Amygdala (tissue), 56 donors: ENCODE measurements at places on chromosomes 12 and 14.

DNA sequence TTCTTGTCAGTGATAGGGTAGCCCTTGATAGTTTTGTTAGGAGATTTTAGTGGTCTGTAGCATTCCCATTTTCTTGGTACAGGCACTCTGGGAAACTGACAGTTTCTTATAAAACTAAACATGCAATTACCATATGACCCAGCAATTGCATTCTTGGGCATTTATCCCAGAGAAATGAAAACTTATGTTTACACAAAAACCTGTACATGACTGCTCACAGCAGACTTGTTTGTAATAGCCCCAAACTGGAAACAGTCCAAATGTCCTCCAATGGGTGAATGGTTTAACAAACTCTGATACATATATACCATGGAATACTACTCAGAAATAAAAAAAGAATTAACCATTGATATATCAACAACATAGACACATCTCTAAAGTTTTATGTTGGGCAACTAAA, 75.5 kb downstream of the BORCS5 start:
- no peak for DNase-seq

- no peak for DNase-seq
Observed at GRCh38 chr12:68623984-68624383, 13.3 kb downstream of the RAP1B start.

DNA sequence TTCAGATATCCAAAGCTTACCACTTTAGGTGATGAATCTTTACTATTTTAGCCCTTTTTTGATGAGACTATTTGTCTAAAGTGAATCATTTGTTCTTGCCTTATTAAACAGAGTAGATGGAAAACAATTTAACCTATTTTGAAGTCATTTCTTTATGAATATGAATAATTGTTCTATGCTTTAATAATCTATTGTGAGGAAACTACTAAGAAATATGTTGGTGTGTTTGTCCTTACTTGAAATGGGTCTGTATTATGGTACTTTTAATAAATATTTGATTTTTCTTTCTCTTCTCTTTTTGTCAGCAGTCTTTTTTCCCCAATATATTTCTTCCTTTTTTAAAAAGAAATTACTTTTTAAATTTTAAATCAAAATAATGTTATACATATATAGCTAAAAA, 24.4 kb downstream of the HSD17B6 start:
- DNase-seq = no peak

DNA sequence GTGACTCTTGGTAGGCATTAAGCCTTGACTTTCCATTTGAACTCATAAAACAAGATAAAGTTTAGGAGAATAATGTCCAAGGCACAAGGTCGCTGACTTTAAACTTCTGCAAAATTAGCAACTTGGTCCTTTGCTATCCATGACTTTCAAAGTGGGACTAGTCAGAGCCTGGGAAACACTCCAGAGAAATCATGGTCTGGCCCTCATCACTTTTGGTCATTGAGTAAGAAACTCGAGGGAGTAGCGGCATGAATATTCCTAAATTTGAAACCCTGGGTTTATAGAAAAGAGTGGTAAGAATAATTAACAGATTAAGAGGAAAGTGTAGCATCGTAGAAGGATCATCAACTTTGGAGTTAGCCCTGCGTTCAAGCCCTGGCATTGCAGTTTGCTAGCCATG, 16.9 kb upstream of the APPL2 start:
- no peak for DNase-seq

DNA sequence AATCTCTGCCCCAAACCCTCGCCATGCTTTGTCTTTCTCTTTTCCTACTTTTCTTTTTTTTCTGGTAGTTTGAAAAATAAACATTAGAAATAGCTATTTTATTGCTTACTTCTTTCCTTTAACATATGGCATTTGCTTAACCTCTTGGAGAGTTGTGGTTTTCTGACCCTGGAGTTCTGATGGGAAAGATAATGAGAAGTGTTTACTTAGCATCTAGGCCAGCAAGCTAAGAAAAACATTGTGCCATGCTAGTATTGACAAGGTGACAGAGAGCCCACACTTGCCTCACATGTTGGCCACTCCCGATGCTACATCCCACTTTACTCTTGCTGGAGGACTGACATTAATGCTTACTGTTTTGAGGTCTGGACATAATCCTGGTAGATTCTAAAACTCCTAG, 886.2 kb downstream of the DIO2 start:
- DNase-seq = no peak

- no peak for DNase-seq
Observed at GRCh38 chr12:43329375-43329774, 222.6 kb downstream of the ADAMTS20 start.

- DNase-seq = no peak
Observed at GRCh38 chr14:96797582-96798349, 584 bp downstream of the VRK1 start.

- no peak for DNase-seq
Observed at GRCh38 chr12:51395283-51396230, 4.4 kb upstream of the GALNT6 start.

GRCh38 chr14:24113801-24114531, 611 bp upstream of the DCAF11 start:
- DNase-seq = peak; percentile 77

DNA sequence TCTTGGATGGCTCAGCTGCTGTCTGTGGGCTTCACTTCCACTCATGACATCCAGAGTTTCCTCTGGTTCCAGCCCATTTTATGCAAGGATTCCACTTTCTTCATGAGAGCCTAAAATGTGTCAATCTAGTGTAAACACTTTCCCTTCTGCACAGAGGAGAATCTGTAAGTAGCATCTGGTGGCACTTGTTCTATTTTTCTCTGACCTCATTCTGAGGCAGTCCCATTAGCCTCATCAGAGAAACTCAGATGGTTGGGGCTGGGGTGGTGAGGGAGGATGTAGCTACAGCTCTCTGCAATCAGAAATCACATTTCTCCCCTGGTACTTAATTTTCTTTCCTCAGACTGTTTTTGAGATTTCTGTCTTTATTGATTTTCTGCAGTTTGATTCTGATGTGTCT, 81.6 kb downstream of the PRMT8 start:
- DNase-seq = no peak

DNA sequence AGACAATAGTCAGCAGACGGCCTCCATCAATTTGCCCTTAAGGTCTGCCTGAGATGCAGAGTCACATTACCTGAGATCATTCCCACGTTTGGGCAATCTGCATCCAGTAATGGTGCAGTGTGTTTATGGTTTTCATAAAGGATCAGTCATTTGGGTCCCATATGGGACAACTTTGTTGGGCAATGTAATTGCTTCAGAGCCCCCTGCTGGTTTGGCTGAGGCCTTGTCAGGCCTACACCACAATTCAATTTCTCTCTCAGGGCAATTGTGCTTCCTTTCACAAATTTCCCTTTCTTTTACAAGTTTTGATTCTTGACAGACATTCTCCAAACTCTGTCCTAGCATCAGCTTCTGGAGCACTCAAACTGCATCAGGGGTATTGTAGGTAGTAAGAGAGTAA, 191.2 kb upstream of the SSTR1 start:
- no peak for DNase-seq

DNA sequence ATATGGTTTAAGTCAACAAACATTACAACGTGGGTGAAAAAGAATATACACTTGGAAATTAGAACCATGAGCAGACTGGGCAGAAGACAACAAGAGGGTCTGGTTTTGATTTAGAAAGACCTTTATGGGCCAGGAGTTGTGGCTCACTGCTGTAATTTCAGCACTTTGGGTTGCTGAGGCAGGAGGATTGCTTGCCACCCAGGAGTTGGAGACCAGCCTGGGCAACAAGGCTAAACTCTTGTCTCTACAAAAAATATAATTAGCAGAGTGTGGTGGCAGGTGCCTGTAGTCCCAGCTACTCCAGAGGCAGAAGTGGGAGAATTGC, 2.7 kb upstream of the NFKBIA start:
- no peak for DNase-seq

GRCh38 chr14:60563113-60563512, 54.2 kb downstream of the SIX6 start:
- DNase-seq = no peak

GRCh38 chr14:96125536-96125935, 79.1 kb upstream of the BDKRB2 start:
- no peak for DNase-seq

GRCh38 chr12:58148405-58148804, 207.0 kb downstream of the ATP23 start:
- DNase-seq = peak; percentile 8

DNA sequence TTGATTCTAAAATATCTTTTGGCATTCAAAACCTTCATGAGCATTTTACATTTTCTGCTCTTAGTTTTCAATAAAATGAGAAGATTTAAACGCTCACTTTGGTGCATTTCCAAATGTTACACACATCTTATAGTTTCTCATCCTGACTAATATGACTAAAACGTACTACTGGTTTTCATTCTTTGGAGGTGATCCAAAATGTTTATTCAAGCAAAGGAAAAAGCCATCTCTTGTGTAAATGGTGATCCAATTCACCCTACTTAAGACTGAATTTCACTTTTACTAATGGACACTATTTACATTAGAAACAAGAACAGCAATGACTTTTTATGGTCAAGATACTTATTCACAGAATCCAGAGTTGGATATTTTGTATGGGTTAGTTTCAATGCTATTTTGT, 86.6 kb downstream of the KITLG start:
- DNase-seq = no peak

GRCh38 chr14:75127903-75128595, 1.2 kb upstream of the NEK9 start:
- no peak for DNase-seq

DNA sequence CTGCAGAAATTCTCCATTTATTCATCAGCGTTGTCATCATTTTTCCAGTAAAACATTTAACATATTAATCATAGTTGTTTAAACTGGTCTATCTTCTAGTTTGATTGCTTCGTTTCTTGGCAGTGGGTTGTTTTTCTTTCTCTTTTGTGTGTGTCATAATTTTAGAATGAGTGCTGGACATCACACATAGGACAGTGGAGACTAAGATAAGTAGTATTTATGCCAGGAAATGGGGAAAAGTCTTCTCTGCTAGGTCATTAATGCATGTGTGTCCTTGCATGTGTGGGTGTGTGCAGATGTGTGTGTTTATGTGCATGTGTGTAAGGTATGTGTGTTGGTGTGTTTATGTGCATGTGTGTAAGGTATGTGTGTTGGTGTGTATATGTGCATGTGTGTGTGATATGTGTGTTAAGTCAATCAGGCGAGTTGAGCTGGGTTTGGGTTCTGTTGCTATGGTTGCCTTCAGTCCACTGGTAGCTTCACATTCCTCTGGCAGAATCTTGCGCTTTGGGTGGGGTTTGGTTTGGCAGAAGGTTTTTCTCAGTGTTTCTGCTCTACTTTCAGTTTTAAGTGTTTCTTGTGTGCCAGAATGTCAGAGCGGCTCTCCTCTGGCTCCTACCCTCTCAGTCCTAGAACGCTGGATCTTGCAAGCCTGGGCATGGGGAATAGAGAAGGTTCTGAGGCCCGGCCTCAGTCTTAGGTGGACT, 7.8 kb upstream of the ADGRD1 start:
- DNase-seq = no peak

GRCh38 chr12:13431041-13431440, 234.5 kb downstream of the EMP1 start:
- DNase-seq = no peak

GRCh38 chr12:46244997-46245396, 23.8 kb downstream of the SLC38A1 start:
- DNase-seq = no peak

DNA sequence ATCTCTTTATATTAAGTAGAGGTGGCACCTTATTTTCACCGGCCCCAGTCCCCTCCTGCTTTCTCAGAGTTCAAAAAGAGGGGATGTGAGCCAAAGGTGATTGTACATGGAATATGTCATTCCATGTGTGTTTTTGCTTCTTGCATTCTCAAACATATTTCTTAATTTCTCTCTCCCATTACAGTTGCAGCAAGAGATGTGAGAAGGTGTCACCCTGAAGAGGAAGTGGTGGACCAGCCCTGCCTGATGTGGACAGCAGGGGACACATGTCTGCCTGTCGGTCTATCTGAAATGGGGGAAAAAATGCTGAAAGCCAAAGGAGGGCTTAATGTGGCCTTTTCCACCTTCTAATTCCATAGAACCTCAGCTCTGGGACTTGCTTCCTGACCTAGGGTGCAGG, 1.9 kb upstream of the FOXN3 start:
- no peak for DNase-seq

GRCh38 chr12:103350116-103350515, 145.7 kb downstream of the C12orf42 start:
- no peak for DNase-seq

DNA sequence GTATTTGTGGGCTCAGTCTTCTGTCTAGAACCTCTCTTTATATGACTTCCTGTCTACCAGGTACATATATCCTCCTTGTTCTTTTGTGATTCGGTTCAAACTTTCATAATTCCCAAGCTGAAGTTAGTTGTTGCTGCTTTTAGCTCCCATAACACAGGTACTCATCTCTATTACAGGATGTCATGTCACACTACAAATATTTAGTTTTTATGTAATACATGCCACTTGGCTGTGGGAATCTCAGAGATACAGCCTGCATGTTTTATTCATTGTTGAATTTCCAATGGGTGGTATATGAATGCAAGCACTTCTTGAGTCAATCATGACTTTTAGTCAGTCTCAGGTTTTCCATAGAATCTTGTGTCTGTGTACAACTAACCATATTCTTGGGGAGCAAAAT, 122.7 kb downstream of the SINHCAF start:
- DNase-seq = no peak
